Activated CD8-positive, alpha-beta memory T cell treated with anti-CD3 and anti-CD28 coated beads for 1 hour (primary cell): ENCODE measurements at places on chromosomes 3 and 15.

DNA sequence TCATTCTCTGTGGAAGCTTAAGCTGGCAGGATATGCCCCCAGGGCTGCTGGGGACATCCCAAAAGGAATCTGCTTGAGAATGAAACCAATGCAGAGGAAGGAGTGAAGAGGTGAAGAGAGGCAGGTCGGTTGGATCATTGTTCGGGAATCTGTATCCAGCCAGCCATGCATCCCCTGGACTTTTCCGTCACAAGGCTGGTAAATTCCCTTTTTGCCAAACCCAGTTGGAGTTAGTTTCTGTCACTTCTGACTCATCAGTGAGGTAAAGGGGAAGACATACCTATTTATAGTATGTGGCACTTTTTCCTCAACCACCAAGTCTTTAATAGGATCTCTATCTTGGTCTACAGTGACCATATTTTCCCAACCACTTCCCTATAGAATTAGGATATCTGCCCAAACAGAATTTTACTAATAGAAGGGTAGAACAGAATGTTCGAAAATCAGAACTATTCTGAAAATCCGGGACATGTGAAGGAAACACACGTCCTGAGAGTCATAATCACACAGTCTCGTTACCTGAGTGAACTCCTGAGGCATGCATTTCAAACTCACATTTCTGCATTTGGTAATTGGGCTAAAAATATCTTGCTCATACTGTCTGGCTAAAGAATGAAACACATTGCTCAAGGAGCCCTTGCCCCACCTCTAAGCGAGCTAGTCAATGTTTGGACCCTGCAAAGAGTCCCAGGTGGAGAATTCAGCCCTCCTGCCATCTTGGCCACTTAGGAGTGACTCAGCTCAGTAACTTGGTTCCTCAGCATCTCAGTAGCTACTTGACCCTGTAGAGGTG lies 289.7 kb upstream of the ADAMTS9 start:
- DNase-seq, result no peak

- DNase-seq, result no peak
Observed at GRCh38 chr15:35130245-35130644, 45.1 kb upstream of the NANOGP8 start.

- no peak for DNase-seq
Observed at GRCh38 chr3:97950360-97950759, 21.9 kb downstream of the RIOX2 start.

GRCh38 chr3:31960793-31961431 lies 20.1 kb downstream of the OSBPL10 start:
- DNase-seq, result no peak

DNA sequence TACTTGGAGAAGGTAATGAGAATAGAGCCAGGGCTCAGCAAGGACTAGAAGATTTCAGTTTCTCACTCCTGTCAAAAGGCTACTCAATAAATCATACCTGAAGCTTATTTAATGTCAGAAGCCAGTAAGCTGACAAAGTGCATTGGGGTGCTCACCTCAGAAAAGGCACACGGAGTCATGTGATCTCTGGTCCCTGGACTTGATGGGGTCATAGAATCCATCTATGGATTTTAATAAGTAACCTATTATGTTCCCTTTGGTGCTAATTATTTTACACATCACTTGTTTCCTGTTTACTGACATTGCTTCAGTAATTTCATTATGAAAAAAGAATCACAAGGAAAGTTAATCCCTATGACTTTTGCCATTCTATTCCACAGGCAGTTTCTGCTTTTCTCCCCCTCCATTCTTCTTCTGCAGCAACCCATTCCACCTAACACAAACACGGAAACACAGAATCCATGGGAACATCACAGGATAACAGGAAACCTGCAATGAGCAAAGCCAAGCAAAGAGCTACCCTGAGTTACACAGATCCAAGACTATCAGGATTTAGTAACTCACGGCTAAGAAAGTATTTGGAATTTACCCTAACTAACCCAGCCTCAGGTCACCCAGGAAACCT lies 159.6 kb downstream of the MEIS2 start:
- no peak for DNase-seq

DNA sequence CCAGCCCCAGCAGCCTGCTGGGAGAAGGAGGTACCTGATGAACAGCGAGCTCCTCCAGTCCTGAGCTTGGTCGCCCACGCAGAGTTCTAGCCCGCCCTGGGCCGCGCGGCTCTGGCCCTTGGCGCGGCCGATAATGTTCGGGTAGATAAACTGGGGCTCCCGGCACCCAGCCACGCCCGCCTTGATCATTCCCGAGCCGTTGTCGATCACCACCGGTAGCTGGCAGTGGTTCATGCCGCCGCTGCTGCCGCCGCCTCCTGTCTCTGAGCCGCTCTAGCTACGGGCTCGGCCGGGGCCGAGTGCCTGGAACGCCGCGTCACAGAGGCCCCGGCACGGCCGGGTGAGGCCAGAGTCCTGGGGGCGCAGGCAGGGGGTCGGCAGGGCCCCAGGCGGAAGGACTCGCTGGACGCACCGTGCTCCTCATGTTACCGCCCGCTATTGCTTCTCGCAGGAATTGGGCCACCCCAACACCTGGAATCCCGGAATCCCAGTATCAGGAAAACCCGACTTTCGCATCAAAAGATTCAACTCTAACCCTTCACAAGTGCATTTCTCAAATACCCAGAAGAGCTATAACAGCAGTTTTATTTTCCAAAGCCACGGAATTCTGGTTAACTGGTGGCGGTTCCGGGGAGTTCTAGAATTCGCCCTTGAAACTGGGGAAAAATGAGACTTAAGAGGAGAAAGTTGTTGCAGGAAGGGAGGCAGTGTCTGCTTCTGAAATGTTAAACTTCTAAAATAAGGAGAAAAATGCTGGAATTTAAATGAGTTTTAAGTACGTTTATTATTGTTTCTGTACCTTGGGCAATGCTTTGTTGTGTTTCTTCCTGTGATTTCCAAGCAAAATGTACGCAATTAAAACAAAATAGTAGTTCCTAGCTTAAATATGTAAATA lies at the start of gene ACTRT3:
ACTRT3 (minus strand) TSS at position 275 of the 895 bp plus-strand sequence; CDS start at position 234, 41 bp downstream.
- peak; percentile 41 for DNase-seq

DNA sequence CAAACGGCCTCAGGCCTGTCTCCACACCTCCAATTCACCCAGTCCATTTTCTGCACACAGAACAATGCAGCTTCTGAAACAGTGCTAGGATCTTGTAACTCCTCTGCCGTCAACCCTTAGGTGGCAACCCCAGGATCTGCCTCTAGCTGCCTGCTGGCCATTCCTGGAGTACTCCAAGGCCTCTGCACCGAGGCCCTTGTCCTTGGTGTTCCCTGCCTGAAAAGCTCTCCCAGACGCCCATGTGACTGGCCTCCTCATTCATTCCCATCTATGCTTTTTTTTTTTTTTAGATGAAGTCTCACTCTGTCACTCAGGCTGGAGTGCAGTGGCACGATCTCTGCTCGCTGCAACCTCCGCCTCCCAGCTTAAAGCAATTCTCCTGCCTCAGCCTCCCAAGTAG lies 18.3 kb downstream of the RAB43 start:
- no peak for DNase-seq
